ENCODE measurements at places on chromosomes 3 and 15.

DNA sequence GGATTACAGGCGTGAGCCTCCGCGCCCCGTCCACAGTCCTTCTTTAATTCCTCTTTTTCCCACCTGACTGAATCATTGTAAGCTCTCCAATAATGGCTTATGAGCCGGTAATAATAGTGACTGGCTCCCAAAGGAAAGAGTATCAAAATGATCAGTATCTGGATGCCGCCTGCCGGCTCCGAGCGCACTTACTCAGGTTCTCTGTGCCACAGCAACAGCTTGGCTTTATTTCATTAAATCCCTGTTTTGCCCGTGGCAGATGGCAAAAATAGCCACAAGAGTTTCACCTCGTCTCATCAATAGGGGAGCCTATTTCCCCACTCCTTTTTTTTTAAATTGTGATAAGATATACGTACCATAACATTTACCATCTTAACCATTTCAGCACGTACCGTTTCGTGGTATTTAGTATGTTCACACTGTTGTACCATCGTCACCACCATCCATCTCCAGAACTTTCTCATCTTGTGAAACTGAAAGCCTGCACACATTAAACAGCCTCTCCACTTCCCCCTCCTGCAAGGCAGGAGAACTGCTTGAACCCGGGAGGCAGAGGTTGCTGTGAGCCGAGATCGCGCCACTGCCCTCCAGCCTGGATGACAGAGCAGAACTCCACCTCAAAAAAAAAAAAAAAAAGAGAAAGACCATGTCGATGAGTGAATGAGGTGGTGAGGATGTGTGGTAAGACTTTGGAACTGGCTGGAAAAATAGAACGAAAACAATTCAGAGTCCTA is 80.7 kb upstream of the DLG1 start:
- no peak for DNase-seq
- no peaks in the 10 kb centered on the region for H3K4me1 ChIP-seq
- H3K36me3 ChIP-seq: peaks cover 4% of the 10 kb centered on the region
- H3K27me3 ChIP-seq: peaks cover 27% of the 10 kb centered on the region
- H3K4me3 ChIP-seq: no peak overlapping the region

DNA sequence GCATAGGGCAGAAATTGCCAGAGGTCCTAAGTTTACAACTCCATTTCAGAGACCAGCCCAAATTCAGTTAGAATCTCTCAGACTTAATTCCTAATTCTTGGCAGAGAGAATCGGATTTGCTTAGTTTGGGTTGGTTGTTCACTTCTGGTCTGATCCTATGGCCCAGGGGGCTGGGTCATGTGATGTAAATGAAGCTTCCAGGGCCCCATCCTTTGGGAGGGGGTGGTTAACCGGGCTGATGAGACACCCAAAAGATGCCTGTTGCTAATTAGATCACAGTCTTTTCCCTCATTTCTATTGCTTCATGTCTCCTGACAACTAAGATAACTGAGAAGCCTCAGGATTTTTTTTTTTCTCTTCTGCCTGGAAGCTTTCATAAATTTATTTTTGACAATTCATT is 11.1 kb upstream of the ZNF620 start:
- no peak overlapping the region for H3K27ac ChIP-seq
- no peaks in the 10 kb centered on the region for H3K27me3 ChIP-seq
- DNase-seq: no peak
- no peak overlapping the region for H3K4me3 ChIP-seq

- peaks cover 15% of the 10 kb centered on the region for H3K36me3 ChIP-seq
- no peaks in the 10 kb centered on the region for H3K27me3 ChIP-seq
- DNase-seq: no peak
- H3K4me1 ChIP-seq: no peaks in the 10 kb centered on the region
These were observed 49.1 kb downstream of the ZDHHC3 start for GRCh38 chr3:44926921-44927320.

DNA sequence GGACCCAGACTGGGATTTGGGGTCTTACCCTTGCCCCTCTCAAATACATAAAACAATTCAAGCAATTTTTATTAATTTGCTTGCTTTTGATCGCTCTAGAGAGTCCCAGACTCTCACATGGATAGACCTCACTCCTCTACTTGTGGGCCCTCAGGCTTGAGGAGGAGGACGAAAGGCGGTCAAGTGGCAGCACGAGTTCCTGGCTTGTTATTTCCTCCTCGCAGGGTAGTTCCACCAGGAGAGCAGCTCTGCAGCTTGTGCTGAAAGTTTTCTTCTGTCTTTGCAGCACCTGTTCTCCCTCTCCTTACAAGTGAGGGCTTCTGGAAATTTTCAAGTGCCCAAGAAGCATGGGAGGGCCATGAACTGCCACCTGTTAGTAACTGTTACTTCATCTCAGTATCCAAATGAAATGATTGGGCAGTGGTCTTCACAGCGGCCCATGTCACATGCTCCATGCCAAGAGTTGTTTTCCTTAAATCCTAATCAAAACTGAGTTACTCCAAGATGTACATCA is 22.7 kb downstream of the ABI3BP start:
- H3K27ac ChIP-seq: no peak overlapping the region
- no peaks in the 10 kb centered on the region for H3K4me1 ChIP-seq
- no peaks in the 10 kb centered on the region for H3K36me3 ChIP-seq

DNA sequence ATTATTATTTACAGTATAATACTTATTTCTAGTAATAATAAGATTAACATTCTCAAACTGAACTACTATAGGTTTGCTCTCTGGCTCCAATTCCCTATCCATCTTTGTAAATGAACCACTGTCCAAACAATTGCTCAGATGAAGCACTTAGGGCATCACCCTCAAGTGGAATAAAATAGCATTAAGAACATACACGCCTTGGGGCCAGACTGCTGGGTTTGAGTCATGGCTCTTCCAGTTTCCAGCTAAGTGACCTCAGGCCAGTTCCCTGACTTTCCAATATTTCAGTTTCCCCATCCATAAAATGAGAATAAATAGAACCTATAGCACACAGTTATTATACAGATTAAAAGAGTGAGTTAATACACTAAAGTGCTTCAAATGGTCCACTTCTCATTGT is 507.2 kb downstream of the MAGI1 start:
- no peak overlapping the region for H3K27ac ChIP-seq
- H3K4me3 ChIP-seq: no peak overlapping the region
- no peaks in the 10 kb centered on the region for H3K4me1 ChIP-seq
- H3K27me3 ChIP-seq: no peaks in the 10 kb centered on the region
- DNase-seq: no peak

DNA sequence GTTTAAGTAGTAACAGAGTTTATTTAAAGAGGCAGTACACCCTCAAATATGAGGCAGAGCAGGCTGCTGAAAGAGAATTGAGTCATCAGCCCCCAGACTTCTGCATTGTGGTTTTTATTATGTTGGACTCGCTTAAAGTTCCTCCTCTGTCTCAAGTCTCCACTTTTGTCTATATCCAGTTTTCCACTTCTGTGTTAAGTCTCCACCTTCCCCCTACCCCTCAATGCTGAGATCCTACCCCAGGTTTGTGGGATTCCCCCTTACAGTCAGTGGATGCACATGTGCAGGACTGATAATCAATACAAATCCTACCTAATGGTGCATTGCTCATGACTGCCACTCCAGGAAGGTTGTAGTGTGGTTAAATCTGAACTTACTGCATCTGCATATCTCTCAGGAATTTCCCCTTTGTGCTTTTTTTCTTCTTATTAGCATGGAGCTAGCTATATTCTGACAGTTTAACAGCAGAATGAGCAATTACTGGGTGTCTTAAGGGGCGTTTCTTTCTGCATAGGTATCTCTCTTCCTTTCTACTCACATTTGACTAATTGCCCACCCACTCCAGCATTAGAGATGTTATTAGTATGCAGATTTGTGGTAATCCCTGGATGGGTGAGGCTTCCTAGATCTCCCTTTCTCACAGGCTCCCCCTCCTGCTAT is 11.9 kb upstream of the CD200R1L start:
- H3K4me3 ChIP-seq: no peak overlapping the region
- H3K27ac ChIP-seq: peak overlapping the region; percentile 68
- no peaks in the 10 kb centered on the region for H3K36me3 ChIP-seq
- H3K27me3 ChIP-seq: no peaks in the 10 kb centered on the region
- no peak for DNase-seq

Measured in central memory CD8-positive, alpha-beta T cell (primary cell).